Fibroblast of lung (primary cell): ENCODE measurements at places on chromosomes 4 and X. TPM values are rescaled to one million over a fixed set of nuclear protein-coding genes. Genes with fewer than 3 reads are reported as not detected.
A peak's percentile ranks its signal among the peaks of the same experiment; 100 is the strongest.

GRCh38 chrX:30880058-30880457 lies 9.0 kb downstream of the TAB3 start:
- DNase-seq = no peak

- DNase-seq = peak; percentile 72
Measured at GRCh38 chr4:109406337-109406931, 27.2 kb upstream of the SEC24B start.

Gene HTR2C
- not detected in 2 replicates for total RNA-seq

- no peak for DNase-seq
Measured at GRCh38 chr4:99202094-99202493, 17.0 kb downstream of the ADH6 start.

GRCh38 chr4:109947918-109948317 lies 35.2 kb downstream of the EGF start:
- no peak for DNase-seq

Gene C1GALT1C1
- 24.4 and 27.4 TPM in 2 replicates for total RNA-seq

Gene AFM
- not detected in 2 replicates for total RNA-seq

DNA sequence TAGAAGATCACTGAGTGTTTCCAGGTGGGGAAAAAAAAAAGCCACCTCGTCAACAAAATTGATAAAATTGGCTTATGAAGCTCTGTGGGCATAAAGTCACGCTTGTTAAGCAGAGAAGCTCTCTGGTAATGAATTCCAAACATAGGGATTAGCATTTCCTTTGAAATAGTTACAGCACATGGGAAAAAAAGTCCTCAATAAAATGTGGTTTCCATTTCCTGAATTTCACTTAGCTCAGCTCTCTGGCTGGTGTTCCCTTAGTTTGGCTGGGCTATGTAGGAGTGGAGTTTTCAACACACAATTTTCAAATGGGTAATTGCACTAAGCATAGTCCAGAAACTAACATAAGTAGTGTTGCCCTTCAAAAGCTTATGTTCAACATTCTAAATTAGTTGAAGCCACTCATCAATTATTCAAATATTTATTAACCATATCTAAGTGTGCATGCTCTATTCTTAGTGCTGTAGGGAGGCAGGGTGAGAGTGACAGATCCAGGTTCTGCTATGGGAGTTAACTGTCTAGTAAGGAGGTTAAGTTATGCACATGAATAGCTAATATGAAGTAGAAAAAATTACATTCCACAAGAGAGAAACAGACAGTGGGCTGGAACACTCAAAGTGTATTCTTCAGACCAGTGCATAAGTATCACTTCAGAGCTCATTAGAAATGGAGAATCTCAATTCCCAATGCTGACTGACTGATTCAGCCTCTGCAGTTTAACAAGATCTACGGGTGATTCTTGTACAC lies 445.7 kb downstream of the SMARCA1 start:
- no peak for DNase-seq

Gene CYBB
- under 0.01 TPM in 2 replicates for total RNA-seq
